ENCODE measurements at places on chromosomes 6 and 20.

- DNase-seq, result no peak
Measured at GRCh38 chr6:150153905-150154492, 11.2 kb downstream of the PPP1R14C start.

GRCh38 chr6:75158176-75158575 is 47.7 kb downstream of the COL12A1 start:
- DNase-seq, result no peak

- no peak for DNase-seq
Measured at GRCh38 chr6:63213325-63213724, 2.1 kb downstream of the FKBP1C start.

- DNase-seq, result peak; percentile 89
Measured at GRCh38 chr6:64553249-64553786, 917.7 kb downstream of the PHF3 start.

DNA sequence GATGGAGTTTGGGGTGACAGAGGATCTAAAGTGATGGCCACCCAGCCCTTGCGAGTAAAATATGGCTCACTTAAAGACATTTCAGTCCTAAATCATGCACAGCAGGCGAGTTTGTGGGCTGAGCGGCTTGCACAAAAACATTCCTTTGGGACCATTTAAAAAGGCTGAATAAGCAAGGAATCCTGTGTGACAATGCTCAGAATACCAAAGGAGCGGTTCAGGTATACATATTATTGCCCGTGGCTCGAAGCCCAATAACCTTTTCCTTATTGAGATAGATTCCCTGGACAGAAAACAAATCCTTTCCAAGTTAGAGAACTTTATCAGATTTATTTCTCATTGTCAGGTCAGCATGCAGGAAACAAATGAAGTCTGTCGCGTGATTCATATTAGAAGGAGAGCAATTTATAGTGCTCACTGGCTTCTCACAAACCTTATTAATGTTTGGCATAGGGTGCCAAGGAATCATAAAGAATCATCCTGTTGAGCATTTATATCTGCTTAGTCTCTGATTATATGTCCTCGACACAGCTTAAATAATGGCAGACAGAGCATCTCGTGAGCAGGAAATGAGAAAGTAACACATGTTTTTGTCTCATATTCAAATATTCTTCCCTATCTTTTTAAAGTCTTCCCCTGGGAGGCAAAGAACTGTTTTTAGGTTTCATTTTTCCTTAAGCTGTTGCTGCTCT is 121.3 kb downstream of the TRMT11 start:
- DNase-seq, result no peak

GRCh38 chr6:6512711-6513110 is 75.8 kb upstream of the LY86 start:
- no peak for DNase-seq

DNA sequence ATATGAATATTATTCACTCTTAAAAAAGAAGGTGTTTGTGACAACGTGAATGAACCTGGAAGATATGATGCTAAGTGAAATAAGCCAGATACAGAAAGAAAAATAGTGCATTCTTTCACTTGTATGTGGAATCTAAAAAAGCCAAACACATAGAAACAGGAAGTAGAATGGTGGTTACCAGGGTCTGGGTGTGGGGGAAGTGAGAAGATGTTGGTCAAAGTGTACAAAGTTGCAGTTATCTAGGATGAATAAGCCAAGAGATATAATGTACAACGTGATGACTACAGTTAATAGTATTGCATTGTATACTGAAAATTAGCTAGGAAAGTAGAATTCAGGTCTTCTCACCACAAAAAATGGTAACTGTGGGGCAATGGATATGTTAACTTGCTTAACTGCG is 151.1 kb upstream of the HCRTR2 start:
- DNase-seq, result no peak

DNA sequence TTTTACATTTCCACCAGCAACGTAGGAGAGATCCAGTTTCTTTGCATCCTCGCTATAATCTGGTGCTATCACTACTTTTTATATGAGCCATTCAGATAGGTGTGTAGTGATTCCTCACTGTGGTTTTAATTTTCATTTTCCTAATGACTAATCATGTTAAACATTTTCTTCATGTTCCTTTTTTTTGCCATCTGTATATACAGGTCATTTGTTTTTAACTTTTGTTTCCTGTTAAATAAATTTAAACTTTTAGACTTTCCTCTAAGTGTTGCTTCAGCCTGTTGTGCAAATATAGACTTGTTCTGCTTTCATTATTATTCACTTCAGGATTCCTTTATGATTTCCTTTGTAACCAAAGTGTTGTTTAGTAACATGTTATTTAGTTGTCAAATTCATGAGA is 697.4 kb downstream of the PTPRT start:
- no peak for DNase-seq

DNA sequence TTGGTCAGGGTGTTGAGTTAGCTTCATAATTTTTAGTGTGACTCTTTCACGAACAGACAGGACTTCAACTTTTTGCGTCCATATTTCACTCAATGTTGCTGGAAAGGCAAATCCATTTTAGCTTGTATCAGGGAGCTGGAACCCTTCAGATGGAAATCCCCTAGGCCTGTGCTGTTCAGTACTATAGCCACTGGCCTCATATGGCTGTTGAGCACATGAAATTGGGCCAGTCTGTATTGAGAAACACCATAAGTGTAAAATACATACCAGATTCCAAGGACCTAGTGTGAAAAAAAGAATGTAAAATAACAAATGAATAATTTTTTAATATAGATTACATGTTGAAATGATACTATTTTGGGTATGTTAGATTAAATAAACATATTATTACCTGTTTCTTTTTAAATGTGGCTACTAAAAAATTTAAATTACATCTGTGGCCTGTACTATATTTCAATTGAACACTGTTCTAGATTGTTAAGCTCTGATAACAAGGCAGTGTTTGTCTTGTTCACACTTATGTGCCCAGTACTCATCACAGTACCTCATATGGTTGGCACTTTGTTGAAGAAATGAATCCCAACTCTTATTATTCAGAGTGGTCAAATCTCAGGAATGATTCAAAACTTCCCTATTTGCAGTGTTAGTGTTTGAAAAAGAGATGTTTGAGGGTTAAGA is 34.3 kb downstream of the CTNNBL1 start:
- no peak for DNase-seq

DNA sequence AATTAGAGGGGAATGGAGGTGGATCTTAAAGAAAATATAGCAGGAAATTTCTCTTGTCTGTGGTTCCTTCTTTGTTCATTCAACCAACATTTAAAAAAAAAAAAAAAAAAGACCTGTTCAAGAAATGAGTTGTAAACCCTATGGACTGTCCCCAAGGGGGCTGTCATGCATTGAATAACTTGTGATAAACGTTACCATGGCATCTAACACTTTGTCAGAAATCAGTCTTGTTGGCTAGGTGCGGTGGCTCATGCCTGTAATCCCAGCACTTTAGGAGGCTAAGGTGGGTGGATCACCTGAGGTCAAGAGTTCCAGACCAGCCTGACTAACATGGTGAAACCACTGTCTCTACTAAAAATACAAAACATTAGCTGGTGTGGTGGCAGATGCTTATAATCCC is 381.7 kb downstream of the BCKDHB start:
- DNase-seq, result no peak

DNA sequence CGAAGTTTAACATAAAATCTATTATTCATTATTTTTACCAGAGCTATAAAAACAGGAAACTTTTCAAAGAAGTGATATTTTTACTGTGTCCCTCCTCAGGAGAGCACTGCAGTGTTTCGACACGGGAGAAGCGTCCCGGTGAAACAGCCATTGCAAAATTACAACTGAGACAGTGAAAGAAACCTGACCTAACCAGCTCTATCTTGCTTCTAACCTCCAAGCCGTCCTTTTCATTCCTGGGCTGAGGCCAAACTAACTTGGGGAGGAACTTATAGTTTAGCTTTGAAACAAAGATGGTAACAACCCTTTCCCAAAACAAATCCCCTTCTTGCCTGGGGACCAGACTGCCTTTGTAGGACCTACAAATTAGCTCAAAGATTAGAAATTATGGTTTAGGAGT is 79.2 kb downstream of the WDR27 start:
- no peak for DNase-seq

DNA sequence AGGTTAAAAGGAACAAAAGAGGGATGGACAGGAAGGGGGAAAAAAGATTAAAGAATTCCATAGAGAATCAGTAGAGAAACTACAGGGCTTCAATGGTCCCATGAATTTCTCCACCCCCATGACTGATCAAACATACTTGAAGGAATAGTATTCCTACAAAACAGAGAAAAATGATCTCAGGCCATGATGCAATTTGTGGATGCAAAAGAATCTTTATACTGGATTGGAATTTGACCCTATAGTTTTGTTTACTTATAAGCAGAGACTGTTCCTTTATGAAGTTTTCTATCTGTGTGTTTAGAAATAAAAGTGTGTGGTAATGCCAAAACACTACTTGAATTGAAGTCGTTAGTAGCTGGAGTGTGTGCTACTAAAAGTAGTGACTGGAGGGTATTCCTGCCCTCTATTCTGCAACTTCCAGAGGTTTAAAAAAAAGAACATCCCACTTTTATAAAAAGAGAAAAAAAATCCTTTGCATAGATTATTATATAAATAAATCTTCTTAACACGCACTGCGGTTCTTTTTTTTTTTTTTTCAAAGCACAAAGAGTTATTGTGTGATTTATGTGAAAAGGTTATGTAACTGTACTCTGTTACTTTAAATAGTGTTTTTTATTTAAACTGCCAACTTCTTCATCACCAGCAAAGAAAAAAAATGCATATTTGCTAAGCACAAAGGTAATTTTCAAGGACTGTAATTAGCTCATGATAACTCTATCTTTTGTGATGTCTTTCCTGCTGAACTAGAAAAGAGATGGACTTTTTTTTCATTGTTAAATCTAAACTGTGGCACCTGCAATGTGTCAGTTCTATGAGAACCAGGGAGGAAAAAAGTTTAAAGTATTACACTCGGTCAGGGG is 214.5 kb upstream of the CITED2 start:
- DNase-seq, result peak; percentile 59

DNA sequence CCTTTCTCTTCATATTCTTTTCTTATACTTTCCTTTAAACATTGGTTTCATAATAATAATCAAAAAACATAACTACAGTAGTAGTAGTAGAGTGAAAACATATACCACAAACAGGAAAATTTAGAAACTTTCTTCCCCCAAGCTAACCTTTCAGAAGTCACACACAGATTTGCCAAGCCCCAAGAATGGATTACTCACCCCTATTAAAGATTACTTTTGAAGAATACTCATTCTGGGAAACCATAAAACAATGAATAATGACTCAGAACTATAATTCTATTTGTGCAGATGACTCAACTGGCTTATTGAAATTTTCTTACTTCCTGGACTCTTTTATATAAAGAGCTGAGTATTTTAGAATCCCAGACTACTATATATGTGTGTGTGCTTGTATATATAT is 119.4 kb upstream of the GJE1 start:
- DNase-seq, result no peak

DNA sequence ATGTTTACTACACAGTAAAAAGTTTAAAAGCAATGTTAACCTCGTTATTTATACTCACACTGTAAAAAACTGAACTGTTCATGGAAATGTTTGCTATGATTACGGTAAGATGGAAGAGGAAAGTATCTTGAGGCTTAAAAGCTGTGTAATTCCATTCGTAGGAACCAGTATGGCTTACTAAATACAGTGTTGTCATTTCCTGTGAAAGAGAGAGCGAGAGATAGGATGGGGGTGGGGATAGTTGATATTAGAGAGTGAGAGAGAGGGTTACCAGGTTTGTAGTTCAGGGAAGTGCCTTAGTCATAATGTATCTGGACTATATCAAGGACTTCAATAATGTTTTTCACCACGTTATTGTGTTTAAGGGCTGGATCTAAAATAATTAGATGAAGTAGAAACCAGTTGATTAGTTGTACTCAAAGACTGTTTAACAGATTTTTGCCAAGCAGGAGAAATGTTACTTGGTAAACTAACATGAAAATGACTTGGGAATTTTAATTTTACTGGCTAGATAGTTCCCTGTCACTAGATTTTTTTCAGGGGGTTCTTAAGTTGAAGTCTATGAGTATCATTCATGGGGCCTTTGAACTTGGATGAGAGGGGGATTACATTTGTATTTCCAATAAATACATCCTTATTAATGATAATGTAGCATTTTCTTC is 30.4 kb downstream of the AFDN start:
- no peak for DNase-seq

GRCh38 chr6:146315381-146316174 is 228.1 kb upstream of the RAB32 start:
- DNase-seq, result no peak

DNA sequence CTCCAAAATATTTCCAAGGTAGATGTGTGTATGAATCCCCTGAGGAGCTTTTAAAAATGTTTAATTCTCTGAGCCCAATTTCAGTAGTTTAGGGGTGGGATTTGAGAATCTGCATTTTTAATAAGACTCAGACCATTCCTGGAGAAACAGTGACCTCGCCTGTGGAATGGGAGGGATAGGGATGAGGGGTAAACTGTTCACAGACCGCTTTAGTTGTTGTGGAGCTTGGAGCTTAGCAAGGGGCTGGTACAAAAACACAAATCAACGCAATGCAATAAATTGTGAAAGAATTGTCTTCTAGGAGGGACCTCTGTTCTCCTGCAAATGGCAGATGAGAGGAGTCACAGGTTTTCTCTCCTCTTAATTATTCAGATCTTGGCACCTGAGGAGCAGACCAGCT is 239.3 kb upstream of the SULF2 start:
- no peak for DNase-seq

GRCh38 chr6:32178547-32179440 is 589 bp downstream of the RNF5 start:
- DNase-seq, result no peak

- no peak for DNase-seq
Measured at GRCh38 chr6:85942844-85943243, 300.2 kb upstream of the SYNCRIP start.

GRCh38 chr6:42984001-42984923 is at the start of gene PPP2R5D:
Gene PPP2R5D (plus strand): TSS chr6:42984570. CDS start chr6:42984678, 108 bp downstream.
- peak; percentile 100 for DNase-seq

DNA sequence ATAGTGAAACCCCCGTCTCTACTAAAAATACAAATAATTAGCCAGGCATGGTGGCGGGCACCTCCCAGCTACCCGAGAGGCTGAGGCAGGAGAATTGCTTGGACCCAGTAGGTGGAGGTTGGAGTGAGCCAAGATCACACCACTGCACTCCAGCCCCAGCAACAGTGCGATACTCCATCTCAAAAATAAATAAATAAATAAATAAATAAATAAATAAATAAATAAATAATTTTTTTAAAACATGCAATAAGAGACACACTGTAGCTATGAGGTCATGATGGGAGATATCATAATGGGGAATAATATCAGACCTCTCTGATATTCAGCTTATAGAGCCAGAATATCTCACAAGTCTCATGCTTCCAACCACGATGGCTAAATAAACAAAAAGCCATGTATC is 82.3 kb downstream of the CD24 start:
- no peak for DNase-seq

- no peak for DNase-seq
Measured at GRCh38 chr6:126385536-126385935, 45.6 kb downstream of the CENPW start.
